ENCODE measurements at places on chromosomes 7 and 10.

GRCh38 chr10:124732931-124733570 is 11.1 kb downstream of the FAM53B start:
- DNase-seq: no peak

- DNase-seq: no peak
These were observed 29.8 kb upstream of the SDK1 start for GRCh38 chr7:3271298-3271697.

GRCh38 chr10:78616125-78616695 is 452.6 kb upstream of the ZMIZ1 start:
- DNase-seq: no peak

DNA sequence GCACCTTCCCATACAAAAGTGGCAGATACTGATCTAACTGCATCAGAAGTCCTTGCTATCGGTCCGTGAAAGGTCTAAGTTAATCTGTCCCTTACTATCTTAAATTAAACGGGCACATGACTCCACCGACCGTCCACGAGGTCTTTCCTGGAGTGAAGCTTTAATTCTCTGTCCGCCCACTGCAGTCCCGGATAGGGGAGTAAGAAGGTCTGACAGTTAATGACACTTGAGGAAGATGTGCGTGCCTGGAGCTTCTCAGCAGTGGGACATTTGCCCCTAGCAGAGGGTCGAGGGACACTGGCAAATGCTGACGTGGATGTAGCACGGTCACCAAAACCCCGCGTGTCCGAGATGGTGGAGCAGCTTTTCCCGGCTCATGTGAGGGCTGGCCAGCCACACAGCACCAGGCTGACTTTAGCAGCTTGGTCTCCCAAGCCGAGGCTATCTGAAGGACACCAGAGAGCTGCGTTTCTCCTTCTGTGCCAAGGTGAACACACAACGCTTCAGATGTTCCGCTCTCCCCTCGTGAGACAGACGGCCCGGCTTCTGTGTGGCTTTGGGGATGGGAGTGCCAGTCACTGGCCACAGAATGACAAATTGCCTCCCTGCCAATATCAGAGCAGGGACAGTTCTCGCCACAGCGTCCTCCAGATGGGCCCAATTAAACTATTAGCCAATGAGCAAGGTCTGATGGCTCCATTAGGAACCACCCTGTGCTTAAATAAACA is 86.6 kb downstream of the ADARB2 start:
- no peak for DNase-seq

- DNase-seq: no peak
These were observed 18.8 kb downstream of the TRIL start for GRCh38 chr7:28939367-28939766.

GRCh38 chr7:27916372-27916771 is 176.4 kb downstream of the TAX1BP1 start:
- DNase-seq: no peak

DNA sequence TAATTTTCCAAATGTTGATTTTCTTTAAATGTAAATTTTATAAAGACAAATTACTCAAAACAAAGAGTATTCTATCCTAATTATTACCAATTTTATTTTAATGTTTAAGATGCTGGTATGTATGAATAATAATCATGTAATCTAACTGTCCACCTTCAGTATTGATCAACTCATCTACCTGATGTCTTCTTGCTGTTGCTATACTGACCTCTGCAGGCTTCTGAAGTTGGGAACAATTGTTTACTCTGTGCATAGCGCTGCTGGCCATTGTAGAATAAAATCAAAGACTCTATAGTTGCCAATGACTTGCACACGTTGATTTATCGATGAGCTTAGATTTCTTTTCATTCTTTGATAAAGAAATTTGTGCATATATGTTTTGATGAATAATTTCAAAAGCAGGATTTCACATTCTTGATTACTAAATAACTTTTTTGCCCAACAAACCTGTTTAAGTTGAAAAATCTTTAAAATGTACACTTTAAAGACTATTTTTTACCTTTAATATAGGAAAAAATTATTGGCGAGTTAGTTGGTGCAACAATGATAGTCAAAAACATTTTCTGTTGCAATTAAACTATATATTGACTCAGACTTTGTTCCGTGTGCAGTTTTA is 282.3 kb downstream of the TFEC start:
- DNase-seq: no peak

DNA sequence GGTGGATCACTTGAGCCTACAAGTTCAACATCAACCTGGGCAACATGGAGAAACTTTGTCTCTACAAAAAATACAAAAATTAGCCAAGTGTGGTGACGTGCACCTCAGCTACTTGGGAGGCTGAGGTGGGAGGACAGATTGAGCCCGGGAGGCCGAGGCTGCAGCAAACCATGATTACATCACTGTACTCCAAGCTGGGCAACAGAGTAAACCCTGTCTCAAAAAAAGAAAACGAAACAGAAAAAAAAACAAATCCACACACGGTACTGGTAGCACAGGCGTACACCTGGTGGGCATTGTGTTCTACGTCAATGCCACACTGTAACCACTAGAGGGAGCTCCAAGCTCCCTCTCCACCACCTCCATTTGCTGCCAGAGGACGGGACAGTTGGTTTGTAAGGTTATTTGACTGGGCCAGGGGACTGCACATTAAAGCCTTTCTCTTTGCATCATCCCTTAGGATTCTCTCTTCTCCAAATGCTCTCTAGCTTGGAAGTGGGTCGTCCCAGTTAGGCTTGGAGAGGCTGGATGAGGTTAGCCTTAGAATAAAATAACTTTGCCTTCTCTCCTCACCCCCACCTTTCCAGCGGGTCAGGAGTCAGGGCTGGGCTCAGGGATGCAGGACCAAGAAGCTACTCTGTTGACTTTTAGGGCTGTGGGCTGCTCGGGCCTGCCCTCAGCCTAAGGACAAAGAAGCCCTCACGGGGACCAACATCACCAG is 130.8 kb downstream of the SORBS1 start:
- DNase-seq: peak; percentile 86

GRCh38 chr7:7720193-7720592 is 1.8 kb upstream of the RPA3 start:
- no peak for DNase-seq

DNA sequence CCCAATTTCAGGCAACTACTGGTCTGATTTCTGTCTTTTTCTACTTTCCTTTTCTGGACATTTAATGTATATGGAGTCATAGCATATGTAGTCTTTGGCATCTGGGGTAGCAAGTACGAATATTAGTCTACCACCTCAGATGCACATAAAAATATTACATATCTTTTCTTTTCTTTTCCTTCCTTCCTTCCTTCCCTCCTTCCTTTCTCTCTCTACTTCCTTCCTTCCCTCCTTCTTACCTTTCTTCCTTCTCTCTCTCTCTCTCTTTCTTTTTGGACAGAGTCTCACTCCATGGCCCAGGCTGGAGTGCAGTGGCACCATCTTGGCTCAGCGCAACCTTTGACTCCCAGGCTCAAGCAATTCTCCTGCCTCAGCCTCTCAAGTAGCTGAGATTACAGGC is 4.0 kb upstream of the OPTN start:
- no peak for DNase-seq

- no peak for DNase-seq
These were observed 2.5 kb downstream of the NUDT1 start for GRCh38 chr7:2244404-2244995.

DNA sequence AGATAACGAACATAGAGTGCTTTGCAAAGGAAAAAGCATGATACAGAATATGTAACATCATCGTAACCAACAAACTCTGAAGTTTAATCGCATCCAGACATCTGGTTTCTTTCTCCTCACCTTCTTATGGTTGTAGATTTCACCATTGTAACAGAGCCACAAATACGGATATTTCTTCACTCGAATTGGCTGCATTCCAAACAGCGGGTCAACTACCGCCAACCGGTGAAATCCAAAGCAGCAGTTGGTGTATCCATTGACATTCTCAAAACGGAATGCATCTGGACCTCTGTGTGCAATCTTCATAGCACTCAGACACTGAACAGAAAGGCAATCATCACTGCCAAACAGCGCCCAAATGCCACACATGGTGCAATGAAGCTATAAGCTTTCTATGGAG is 3.4 kb downstream of the ASNS start:
- no peak for DNase-seq

DNA sequence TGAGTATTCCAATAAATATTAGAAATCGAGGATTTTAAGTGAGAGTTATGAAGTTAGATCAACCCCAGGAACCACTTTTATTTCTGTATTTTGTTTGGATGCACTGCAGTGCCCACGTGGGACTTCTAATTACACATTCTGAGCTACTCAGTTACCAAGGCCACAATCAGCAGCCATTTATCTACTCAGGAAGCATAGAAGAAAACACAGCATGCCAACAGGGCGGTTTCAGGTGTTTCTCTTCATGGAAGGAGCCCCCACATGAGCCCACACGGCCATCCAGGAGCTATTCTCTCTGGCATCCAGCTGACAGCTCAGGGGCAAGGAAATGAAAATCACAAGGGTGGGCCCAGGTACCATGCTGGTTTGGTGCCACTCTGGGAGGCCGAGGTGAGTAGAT is 266.5 kb upstream of the MKLN1 start:
- no peak for DNase-seq

DNA sequence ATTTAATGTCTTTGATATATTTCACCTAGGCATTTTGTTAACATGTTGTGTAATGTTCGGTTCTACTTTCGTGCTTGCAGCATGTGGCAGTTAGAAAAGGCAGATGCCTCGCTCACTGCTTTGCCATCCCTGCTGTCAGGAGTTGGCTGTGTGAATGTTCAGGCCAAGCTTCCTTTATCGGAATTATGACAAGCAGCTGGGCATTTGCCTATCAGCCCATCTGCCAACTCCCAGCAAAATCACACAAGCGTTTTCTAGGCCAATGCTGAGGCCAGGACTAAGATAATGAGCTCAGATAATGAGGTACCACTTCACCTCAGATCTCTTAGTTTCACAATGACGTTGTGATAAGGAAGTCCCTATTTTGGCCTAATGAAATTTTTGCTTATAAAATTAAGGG is 212.7 kb upstream of the FAM3C start:
- no peak for DNase-seq

DNA sequence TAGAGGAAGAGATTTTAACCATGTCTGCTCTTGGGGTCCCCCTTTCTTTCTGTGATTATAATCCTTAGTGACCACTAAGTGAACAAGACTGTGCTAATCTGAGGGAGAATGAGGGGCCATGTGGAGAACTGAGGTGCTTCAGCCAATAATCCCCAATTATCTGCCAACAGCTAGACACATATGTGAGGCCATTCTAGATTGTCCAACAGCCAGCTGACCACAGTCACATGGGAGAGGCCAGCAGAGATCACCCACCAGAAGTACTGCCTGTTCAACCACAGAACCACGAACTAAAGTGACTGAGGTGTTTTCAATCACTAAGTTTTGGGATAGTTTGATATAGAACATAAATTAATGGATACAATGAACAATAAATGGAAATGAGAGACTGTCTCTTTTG is 74.3 kb downstream of the SEMA3E start:
- no peak for DNase-seq

GRCh38 chr7:33195264-33195663 is 65.9 kb downstream of the BBS9 start:
- DNase-seq: peak; percentile 31

DNA sequence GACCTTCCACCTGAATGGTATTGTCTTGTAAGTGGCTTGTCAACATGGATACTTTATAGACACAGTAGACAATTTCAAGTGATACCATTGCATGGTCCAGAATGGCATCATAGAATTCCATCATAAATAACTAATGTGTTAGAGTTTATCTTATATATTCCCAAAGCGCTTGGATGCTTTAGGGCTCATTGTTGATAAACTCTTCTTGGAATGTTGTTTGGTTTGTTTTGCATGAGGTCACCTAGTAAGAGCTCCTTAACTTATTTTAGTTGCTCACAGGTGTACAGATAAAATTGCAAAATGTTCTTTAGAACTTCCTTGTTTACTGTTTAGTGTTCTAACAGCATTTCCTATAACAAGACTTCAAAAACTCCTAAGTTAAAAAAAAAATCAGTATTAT is 36.8 kb downstream of the SRI start:
- no peak for DNase-seq

GRCh38 chr10:82796510-82796909 is 921.5 kb downstream of the NRG3 start:
- DNase-seq: peak; percentile 3

DNA sequence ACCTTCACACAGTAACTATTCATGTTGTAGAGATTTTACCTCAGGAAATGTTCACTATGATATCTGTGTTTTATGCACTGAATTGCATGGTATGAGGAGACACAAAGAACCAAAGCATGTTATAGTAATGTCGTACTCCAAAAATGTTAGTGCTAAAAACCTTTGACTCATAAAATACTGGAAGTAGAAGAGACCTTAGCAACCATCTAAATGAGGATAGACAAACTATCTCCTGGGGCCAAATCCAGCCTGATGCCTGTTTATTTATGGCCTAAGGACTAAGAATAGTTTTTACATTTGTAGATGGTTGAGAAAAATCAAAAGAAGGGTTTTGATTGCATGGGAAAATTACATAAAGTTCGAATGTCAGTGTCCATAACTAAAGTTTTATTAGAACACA is 535.1 kb downstream of the INHBA start:
- no peak for DNase-seq

DNA sequence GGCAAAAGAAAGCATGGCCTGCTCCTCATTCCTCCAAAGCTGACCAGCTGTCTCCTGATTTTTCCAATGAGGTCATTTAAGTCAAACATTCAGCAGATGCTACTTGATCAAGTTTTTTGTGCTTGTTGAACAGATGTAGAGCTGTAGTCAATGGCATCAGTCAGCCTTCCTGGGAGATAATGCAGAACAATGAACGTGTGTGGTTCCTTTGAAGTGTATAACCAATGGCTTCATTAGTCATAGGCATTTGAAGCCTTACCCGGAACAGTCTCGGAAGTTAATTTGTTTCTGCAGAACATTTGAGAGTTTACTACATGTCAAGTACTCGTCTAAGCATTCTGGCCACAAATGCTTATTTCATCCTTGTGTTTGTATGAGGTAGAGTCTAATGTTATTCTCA is 227.1 kb downstream of the ADRA2A start:
- no peak for DNase-seq

DNA sequence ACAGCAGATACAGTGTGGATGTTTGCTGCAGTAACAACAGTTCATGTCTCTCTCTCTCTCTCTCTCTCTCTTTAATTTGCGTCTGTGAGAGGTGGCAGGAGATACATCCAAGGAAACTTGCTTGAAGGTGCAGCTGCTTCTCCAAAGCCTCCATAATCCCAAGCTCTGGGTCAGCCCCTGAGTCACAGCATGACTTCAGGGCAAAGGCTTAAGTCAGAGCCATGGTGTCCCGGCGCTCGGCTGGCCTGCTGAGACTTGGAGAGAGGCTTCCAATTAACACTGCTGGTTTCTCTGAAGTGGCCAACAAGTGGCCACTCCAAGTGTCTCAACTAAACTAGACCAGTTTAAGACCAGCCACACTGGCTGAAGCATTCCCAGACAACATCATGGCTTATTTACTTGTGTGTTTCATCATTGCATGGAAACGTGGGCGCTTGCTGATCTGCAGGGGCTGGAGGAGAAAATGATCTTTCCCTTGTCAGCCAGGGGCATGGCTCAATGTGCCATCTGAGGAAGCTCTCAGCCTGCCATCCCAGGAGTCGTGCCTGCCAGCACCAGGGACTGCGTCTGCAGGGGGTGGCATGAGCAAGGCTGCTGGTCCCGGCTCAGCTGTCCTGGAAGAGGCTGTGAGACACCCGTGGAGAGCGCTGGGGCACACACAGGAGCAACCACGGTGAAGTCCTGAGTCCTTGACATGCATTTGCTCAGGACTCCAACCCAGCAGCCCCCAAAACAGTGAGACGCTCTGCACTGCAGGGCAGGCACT is 254.2 kb downstream of the COBL start:
- no peak for DNase-seq

- DNase-seq: no peak
These were observed 22.0 kb downstream of the ITGB8 start for GRCh38 chr7:20352573-20353306.
